NCI-H460 (cell line): ENCODE measurements at places on chromosomes 13 and 19.

DNA sequence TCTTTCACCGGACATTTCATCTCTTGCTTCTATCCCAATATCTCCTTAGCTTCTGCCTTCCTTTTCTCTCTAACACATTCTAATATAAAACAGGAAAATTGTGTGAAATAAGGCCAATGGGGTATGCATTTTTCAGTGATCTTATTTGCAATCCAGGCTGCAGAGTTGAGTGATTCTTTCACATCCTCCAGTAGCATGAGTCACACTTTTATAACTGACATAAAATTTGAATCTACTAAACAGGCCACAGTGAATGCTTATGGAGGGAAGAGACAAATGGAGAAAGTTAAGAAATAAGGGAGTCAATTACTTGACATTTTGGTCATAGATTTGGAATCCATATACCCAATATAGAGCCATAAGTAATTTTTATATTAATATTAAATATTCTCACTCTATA lies 1037.0 kb upstream of the SPRY2 start:
- no peak for DNase-seq

- no peak for DNase-seq
These were observed 414.6 kb downstream of the ITGBL1 start for GRCh38 chr13:101866889-101867581.

DNA sequence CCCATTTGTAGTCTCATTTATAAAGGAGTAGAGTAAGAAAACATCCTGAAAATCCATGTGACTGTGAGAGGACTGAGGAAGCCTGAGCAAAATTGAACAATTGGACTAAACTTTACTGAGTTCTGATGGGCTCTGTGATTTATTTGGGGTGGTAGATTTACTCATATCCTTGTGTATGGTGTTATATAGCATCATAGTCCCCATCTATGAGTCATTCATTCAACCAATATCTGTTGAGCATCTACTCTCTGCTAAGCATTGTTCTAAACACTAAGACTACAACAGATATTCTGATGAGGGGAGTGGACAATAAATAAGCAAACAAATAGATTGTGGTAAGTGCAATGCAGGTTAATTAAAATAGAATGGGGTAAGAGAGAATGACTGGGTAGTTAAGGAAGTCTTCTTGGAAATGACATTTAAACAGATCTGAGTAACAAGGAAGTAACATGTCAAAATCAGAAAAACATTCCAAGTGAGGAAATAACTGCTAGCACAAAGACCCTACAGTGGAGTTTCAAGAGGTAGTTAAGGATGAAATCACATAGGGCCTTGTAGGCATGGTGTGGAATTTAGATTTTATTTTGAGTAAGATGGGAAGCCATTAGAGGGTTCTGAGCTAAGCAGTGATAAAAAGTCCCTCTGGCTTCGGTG lies 36.3 kb upstream of the MLNR start:
- no peak for DNase-seq

DNA sequence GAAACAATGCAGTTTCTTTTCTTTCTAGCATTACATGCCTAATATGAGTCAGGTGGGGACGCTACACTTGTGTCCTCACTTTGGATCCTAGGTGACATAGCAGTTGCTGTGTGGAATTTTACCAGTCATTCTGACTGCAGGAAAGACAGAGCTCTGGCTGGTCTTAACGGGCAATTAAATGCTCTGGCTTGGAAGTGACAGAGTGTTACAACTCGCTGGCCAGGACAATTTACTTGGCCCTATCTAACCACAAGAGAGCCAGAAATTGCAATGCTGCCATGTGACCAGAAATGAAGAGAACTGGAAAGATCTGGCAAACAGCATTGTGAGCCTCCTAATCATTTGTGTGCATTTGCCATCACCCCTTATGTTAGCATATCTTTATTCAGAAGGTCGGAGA lies 351.1 kb downstream of the DCT start:
- DNase-seq = no peak

- no peak for DNase-seq
These were observed 11.6 kb downstream of the CNFN start for GRCh38 chr19:42378225-42379215.

DNA sequence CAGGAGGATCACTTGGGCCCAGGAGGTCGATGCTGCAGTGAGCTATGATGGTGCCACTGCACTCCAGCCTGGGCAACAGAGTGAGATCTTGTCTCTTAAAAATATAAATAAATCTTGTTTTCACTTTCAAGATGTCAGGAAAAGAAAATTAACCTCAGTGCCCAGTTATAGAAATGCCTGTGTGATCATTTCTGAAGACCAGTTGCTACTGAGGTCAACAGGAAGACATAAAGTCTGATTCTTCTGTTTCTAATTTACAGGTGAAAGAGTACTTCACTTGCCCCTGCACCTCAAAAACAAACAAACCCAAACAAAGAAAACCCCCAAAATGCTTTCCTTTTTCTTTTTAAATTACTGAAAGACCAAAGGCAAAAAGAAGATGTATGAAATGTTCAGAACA lies 174.3 kb upstream of the NBEA start:
- no peak for DNase-seq

DNA sequence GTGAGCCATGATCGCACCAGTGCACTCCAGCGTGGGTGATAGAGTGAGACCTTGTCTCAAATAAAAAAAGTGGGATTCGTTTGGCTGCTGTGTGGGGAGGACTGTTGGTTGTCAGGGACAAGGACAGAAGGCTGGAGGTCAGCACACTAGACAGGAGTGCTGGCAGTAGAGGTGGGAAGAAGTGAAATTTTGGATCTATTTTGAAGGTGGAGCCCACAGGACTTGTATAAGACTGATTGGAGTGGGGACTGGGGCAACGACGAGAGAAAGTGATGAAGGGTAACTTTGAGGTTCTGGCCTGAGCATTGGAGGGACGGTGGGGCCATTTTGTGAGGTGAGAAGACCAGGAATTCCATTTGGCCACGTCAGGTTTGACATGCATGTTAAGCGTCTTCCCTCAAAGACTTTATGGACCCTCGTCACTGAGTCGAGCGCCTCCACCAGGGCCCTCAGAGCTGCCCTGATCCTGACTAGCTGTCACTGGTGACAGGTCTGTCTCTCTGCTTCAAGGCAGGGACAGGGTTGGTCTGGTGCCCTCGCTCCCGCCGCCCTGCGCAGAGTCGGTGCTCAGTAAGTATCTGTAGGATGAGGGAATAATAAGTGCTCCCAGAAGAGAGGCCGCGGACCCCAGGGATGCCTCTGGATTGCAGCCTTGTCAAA lies 673 bp downstream of the CTU1 start:
- no peak for DNase-seq

- no peak for DNase-seq
These were observed 44.3 kb downstream of the BBC3 start for GRCh38 chr19:47186446-47187334.

GRCh38 chr13:63206461-63206860 lies 1790.8 kb upstream of the PCDH20 start:
- no peak for DNase-seq

DNA sequence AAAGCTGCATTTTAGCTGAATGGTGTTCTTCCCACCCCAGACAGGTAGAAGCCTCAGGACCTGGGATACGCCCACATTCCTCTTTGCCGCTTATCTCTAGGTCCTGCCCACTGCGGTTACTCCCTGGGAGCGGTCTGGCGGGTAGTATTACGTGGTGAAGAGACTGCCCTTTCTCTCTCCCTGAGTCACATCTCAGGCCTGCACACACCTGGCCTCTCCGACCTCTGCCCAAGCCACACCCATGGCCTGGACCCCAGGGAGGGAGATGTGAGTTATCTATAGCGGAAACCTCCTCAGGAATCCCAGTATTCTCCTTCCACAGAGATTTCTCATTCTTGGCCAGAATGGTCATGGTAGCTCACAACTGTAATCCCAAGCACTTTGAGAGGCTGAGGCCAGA lies 17.3 kb downstream of the RHPN2 start:
- DNase-seq = no peak

GRCh38 chr13:30337061-30337610 lies 29.8 kb upstream of the KATNAL1 start:
- DNase-seq = no peak

DNA sequence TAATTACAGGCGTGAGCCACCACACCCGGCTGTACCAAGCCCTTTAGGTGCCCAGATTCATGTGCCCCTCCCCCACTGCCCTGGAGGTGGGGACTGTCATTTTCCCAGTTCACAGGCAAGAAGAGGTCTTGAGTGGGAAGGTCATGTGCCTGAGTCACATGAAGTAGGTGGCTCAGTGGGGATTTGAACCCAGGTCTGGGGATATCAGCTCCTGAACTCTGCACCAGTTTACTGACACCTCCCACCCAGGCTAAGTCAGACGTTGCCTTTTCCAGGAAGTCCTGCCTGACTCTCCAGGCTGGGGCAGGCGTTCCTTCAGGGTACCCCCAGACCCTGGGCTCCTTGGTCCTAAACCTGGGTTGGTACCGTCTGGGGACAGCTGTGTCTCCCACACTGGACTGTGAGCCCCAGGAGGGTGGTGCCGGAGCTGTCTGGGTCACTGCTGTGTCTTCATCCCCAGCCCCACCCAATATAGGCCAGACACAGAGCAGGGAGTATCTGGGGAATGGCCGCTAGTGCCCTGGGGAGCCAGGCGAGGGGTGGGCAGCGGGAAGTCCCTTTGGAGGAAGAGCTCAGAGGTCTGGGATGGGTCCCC lies 8.6 kb downstream of the VASP start:
- DNase-seq = no peak

DNA sequence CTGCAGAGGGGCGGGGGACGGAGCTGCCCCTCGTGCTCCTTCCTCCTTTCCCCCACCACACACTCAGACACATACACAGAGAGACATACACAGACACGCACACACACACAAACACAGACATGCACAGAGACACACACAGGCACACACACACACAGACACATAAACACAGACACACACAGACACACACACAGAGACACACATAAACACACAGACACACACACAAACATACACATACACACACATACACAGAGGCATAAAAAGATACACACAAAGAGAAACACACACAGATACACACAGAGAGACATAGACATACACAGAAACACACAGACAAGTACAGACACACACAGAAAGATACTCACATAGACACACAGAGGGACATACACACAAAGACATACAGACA lies 136.0 kb downstream of the UQCRFS1 start:
- no peak for DNase-seq

- no peak for DNase-seq
These were observed 729 bp upstream of the MADCAM1 start for GRCh38 chr19:495402-496111.

- no peak for DNase-seq
These were observed 4.1 kb downstream of the ZNF536 start for GRCh38 chr19:30376272-30376671.

DNA sequence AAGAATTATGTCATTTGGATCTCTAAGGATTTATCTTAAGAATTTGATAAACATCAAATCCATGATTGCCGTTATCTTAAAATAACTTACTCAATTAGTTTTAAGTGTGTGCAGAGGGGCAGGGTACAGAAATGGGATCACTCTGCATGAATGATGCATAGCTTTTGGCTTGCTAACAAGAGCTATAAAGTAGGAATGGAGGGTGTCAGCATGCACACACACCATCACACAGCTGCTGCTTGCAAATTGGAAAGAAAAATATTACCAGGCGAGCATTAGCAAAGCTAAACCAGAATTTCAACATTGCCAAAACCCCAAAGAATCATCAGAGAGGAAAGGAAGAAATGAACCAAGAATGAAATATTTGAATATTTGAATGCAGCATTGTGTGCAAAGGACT lies 580.6 kb downstream of the LMO7 start:
- no peak for DNase-seq

DNA sequence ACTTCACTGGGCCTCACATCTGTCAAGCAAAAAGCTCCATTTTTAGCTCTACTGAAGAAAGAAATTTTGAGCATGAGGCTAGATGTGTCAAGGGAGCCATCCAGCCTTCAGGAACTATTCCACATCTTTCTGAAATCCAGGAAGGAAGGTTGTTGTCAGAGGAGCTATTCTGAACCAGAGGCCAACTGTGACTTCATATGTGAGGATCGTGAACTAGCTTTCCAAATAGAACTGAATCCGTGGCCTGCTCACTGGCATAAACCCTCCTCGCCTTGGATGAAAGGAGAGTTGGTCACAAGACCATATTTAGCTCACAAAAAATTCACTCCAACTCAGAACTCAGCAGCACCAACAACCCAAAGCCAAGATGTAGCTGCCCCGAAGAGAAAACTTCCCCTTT lies 195.8 kb downstream of the FOXO1 start:
- DNase-seq = no peak

DNA sequence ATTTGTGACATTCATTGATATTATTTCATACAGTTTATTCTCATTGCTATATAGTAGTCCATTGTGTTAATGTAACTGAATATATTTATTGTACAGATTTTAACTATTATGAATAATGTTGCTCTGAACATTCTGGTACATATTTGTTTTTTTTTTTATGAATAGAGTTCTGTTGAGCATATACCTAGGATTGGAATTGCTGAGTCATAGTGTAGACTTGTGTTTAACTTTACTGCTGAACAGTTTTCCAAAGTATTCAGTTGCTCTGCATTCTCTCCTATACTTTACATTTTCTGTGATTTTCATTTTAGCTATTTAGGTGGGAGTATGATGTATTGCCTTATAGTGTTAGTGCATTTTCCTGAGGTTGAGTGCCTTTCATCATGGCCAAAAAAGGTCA lies 97.5 kb downstream of the MAB21L1 start:
- no peak for DNase-seq

DNA sequence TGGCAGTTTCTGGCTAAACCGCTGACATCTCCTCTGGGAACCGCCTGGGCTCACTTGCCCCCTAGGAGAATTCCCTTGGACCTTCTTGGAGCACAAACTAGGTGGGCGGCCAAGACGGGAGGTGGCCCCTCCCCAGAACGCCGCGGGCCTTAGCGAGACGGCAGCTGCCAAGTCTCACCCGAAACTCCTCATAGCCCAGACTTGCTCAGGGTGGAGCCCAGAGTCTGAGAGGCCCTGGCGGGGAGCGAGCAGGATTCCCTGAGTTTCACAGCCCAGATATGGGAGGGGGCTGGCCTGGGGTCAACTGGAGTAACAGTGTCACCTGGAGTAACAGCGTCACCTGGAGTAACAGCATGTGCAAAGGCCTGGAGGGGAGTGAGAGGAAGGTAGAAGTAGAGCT lies 10.1 kb downstream of the TINCR start:
- DNase-seq = no peak

GRCh38 chr13:107276936-107277335 lies 709.0 kb upstream of the ARGLU1 start:
- DNase-seq = no peak

GRCh38 chr19:55549500-55550320 lies 4.4 kb upstream of the SBK3 start:
- DNase-seq = peak; percentile 40
